ENCODE measurements at places on chromosomes 7 and 10.

GRCh38 chr10:130037169-130037661 is 73.1 kb upstream of the EBF3 start:
- DNase-seq, result no peak

DNA sequence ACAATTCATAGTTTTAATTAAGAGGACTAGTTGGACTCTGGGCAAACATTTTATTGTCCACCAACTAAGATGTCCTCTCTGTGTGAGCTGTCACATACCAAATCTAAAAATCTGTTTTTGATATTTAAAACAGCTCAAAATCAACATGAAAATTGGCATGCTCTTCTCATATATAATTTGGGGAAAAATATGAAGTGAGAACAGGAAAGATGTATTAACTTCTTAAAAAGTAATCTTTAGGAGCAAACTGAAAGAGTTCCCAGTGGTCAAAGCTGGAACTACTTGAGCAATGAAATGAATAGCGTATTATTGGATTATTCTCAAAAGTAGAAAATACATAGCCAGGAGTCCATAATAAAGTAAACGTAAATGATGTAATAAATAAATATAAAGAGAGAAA is 147.2 kb downstream of the DYNC1I1 start:
- DNase-seq, result no peak

GRCh38 chr10:119395280-119396007 is 147.1 kb downstream of the RGS10 start:
- no peak for DNase-seq

- no peak for DNase-seq
Measured at GRCh38 chr10:106938513-106938912, 226.0 kb downstream of the SORCS1 start.

DNA sequence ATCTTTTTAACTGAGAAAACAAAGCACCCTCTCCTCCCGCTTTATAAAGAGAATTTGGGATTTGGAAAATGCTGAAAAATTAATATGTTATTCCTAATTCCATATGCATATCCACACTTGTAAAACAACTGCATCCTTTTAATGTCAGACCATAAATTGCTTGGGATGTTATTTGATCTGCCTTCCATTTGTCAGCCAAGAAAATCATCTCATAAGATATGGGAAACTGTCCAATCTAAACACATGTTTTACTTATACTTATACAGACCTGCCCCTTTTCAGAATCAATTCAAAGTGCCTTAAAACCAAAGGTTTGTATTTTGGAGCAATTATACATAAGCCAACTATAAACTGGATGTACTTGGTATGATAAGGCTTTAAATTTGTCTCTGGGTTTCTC is 595.5 kb upstream of the PFKP start:
- no peak for DNase-seq

GRCh38 chr10:117424883-117425649 is 49.8 kb upstream of the PDZD8 start:
- no peak for DNase-seq

DNA sequence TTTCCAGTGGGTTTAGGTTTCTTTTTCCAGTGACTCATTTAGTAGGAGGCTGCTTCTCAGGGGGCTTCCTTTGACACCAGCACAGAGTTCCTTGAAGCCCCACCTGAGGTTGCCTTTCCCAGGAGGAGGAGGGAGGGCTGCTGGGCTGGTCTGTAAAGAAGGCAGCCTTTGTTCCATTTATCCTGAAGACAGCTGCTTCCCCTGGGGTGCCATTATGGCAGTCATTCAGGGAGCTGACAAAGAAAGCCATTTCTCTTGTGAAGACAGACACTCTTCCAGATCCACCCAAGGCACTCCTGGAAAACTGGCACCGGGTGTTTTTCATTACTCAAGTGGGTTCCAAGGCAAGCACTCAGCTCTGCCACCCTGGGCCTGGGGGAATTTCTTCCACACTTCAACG is 54.0 kb downstream of the MTURN start:
- no peak for DNase-seq

DNA sequence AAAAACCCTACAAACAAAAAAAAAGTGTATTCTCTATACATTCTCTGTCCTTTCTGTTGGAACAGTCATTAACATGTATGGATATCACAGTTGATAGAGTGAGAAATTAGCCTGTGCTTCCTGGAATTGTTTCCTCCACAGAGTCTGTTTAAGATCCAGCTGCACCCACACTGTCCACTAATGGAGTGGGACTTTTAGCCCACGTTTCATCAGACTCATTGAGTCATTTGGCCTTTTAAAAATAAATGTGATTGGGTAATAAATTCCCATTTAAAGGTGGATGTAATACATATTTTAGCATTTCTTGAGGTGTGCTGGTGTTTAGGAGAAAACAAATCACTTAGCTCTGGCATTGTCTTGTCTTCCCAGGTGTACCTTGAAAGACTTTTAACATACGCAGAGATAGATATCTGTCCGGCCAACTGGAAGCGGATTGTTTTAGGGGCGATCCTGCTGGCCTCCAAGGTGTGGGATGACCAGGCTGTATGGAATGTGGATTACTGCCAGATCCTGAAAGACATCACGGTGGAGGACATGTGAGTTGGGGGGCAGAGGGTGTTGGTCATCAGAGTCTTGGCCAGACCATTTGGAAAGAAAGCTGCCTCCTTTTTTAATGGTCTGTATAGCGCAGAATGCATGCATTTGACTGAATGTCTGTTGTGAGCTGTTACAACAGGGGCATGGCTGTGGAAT is 52.3 kb upstream of the GJD4 start:
- DNase-seq, result no peak

DNA sequence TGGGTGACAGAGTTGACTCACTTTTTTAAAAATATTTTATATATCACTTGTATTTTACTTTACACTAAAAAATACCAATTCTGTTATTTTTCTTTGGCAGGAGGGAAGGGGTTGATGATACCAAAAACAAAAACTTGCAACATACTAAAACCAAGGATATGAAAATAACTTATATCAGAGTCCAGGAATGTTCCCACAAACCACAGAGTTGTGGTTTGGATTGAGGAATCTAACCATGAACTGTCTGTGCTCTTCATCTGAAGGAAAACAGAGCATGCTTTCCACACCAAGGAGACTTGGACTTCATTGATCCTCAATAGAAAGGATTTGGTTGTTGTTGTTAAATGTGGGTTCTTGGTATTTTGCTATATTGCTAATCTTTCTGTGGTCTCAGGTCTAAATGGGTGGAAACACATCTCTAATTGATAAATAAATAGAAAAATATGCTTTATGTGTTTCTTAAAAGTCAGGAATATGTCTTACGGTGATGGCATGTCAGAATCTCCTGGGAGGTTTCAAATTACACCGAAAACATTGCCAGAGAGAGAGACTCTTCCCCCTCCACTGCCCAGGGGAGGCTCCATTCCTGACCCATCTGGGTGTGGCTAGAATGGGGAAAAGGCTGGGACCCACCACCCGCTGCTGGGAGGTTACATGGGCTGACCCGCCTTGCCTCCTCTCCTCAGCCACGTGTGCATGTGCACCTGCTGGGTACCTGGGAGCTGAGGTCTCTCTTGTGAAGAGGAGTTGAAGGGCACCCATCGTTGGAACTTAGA is 46.9 kb upstream of the STK17A start:
- DNase-seq, result no peak

GRCh38 chr10:7596356-7596755 is 70.4 kb downstream of the ITIH5 start:
- no peak for DNase-seq

DNA sequence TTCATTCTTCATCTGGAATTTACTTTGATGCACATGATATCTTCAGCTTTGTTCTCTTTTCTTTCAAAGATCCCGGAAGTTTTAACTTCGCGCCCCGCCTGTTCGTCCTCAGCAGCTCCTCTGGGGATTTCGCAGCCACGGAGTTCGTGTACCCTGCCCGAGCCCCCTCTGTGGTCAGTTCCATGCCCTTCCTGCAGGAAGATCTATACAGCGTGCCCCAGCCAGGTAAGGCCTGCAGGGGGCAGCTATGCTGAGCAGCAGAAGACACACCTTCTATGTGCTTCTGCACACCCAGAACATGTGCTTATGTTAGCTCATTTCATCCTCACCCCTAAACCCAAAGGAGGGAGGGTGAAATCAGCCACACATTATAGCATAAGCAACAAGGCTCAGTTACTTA is 79.7 kb upstream of the LYZL2 start:
- no peak for DNase-seq

DNA sequence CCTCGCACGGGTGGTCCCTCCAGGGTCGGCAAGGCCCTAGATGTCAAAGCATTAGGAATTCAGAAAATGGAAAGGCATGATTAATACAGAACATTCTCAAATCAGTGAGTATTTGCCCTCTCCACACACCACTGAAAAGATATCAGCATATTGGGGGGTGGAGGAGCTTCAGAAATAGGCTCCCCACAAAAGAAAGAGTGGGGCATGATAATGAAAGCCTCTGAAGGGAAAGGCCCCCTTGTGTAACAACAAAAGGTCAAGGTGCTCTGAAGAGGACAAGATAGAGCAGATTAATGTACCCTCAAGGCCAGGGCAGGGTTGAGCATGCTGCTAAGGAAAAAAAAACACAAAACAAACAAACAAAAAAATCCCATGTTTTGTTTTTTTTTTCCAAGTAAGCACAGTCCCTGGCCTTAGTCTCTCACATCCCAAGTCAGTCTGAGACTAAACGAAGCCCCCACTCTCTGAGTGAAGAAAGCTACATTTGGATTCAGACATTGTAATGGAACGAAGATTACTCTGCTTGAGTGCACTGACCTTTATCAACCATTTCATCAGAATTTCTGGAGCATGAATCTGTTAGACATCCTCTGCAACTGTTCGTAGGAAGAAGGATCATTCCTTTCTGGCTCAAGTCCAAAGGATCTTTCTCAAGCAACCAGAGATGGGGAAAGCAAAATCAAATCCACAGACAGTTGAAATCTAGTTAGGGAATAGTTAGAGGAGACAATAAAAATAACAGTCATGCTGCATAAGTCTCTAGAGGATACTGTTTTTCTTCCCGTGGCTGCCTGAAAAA is 27.4 kb upstream of the DGKI start:
- no peak for DNase-seq
